Substantia nigra (tissue), 51 donors: ENCODE measurements at places on chromosomes 7 and 10.

DNA sequence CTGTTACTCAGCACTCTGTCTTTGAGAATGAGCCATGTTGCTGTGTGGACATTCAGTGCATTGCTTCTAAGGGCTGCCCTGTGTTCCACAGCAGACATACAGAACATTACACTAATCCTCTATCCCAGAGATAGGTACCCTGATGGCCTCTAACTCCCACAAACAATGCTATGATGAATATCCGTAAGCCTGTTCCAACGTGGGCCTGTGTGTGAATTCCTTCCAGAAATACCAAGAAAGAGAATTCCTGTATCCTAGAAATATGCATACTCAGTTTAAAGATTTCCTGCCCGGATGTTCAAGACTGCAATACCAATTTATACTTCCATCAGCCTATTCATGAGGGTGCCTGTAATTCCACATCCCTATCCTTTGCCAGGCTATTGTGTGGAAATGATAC is 21.3 kb upstream of the ST8SIA6 start:
- DNase-seq = no peak

- no peak for DNase-seq
These were observed 516.1 kb upstream of the MGMT start for GRCh38 chr10:128950916-128951275.

- DNase-seq = peak; percentile 37
These were observed 276.9 kb upstream of the NEBL start for GRCh38 chr10:21173802-21174714.

DNA sequence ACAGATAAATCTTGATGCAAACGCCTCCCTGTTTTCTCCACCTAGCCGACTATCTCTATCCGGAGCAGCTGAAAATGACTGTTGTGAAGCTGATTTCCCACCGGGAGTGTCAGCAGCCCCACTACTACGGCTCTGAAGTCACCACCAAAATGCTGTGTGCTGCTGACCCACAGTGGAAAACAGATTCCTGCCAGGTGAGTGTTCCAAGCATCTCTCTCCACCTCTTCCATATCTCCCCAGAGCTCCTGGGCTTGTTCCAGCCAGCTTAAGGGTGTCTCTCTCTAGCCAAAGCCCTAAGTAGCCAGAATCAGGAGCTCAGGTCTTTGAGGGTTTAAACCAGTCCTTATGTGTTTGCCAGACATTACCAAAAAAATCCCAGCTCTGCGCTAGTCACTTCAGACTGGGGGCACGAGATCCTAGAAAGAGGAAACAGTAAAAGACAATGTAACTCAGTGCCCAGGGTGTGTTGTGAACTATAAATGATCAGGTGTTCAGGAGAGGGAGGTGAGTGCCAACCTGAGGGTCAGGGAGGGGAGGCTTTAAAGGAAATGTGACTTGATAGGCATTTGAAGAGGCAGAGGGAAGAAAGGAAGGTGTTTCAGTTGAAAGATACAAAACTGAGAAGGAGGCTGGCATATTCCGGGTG is 4.4 kb downstream of the PLAU start:
- no peak for DNase-seq

DNA sequence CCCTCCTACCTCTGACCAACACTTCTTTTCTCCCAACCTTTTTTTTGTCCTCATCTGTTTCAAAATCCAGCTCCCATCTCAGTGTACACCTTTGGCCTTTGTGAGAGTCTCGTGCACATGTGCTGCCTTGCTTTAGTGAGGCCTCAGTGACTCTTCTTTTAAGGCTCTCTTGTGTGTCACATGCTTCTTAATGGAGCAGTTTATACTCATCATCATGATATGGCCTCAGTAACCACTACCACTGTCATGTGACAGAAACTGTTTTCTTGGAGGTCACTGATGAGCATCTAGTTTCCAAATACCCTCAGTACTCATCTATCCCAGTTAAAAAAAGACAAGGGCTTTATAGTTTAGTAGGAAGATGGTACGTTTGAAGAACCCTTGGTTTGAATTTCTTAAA is 8.1 kb upstream of the ARHGAP22 start:
- DNase-seq = no peak

DNA sequence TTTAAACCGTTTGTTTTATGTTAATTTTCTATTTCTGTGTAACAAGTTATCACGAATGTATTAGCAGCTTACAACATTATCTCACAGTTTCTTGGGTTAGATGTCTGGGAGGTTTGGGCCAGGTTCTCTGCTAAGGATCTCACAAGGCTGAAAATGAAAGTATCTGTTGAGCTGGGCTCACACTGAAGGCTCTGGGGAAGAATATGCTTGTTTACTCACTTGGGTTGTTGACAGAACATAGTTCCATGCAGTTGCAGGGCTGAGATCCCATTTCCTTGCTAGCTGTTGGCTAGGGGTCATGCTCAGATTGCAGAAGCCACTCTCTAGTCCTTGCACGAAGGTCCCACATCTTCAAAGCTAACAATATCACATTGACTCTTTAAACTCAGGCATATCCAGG is 266.6 kb upstream of the GNAI1 start:
- no peak for DNase-seq

DNA sequence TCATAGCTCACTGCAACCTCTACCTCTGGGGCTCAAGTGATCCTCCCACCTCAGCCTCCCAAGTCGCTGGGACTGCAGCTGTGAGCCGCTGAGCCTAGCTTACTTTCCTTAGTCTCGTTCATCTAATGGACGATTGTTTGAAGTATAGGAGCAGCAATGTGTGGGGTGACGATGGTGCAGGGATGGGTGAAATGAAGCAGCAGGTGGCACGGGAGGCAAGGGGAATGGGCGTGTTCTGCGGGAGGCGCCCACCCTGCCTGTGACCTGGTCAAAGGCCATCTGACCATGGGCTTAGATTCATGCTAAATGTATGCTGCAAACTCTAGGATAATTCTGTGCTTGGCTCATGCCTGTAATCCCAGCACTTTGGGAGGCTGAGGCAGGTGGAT is 210.7 kb downstream of the MAD1L1 start:
- DNase-seq = no peak

- no peak for DNase-seq
These were observed 175.1 kb downstream of the CXCL12 start for GRCh38 chr10:44209811-44210210.

DNA sequence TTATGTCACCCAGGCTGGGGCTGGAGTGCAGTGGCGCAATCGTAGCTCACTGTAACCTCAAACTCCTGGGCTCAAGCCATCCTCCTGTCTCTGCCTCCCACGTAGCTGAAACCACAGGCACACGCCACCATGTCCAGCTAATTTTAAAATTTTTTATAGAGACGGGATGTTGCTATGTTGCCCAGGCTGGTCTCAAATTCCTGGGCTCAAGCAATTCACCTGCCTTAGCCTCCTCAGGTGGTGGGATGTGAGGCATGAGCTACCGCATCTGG is 123.2 kb upstream of the PARD3 start:
- DNase-seq = no peak

- no peak for DNase-seq
These were observed 103.4 kb upstream of the DLX6 start for GRCh38 chr7:96901822-96902445.
